ENCODE measurements at places on chromosomes 12 and 14.

DNA sequence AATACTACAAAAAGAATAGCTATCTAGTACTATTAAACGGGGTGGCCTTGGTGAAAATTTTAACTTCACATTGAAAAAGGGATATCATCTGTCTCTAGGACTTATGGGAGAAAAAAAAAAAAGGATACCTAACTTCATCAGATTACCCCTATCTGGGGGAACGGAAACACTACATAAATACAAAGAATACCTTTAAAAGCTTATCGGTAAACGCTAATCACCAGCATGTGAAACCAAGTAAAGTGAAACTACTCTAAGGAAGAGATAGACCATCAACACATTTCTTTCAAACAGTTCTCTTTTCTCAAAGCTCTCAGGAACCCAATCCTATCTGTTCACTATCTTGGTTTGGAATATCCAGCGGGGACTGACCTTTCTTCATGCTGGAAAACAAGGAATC lies 3.5 kb downstream of the KICS2 start:
- peak; percentile 18 for DNase-seq

DNA sequence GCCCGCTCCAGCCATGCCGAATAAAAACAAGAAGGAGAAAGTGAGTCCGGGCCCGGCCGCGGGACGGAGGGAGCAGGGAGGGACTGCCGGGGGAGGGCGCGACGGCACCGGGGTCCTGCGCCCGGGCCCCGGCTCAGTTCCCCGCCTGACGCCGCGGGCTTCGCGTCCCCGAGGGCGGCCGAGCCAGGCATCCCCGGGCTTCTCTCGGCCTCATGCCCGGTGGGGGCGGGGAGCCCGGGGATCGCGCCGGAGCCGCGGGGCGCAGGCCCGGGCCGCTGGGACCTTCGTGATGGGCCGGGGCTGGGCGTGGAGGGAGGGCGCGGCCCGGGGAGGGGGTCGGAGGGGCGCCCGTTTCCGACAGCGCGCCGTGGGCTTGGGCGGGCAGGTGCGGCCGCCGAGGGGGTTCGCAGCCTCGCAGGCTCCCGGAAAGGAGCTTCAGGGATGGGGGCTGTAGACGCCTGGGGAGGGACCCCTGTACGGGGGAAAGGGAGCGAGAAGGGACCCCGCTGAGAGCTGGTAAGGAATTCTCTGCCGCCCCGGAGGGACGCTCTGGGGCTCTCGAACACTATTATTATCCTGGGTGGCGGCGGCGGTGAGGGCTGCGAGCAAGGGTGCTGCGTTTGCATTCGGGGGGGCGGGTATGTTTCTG lies 496 bp downstream of the PPP2R5C start:
- DNase-seq: peak; percentile 60

DNA sequence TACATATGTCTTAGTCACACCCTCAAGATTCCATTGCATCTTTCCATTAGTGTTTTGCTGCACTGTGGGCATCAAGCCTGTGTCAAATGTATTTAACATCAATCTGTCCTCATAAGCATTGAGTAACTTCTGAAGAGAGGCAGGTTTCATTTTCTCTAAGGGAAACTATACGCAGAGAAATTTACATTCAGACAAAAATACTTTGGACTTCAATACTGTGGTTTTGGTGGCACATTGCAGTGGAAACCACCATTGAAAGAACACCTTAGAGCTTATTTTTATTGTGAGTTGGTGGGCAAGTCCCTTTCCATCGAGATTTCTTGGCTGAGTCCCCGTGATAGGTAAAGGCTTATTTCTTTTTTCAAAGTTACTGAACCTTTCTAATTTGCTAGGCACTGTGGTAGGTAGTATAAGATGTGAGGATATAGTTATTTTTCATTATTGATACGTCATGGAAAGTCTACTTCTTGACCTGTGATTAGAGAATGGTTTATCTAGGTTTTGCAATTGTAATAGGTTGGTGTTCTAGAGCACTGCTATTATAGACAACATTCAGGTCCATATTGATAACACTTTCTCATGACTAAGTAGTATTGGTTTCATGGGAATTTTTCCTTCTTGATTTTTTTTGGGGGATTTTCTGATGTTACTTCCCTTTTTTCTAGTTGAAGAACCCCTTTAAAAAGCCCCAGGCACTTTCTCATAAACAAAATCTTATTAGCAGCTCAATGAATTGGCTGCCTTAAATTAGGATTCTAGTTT lies 81.9 kb downstream of the CFAP54 start:
- DNase-seq: peak; percentile 55

DNA sequence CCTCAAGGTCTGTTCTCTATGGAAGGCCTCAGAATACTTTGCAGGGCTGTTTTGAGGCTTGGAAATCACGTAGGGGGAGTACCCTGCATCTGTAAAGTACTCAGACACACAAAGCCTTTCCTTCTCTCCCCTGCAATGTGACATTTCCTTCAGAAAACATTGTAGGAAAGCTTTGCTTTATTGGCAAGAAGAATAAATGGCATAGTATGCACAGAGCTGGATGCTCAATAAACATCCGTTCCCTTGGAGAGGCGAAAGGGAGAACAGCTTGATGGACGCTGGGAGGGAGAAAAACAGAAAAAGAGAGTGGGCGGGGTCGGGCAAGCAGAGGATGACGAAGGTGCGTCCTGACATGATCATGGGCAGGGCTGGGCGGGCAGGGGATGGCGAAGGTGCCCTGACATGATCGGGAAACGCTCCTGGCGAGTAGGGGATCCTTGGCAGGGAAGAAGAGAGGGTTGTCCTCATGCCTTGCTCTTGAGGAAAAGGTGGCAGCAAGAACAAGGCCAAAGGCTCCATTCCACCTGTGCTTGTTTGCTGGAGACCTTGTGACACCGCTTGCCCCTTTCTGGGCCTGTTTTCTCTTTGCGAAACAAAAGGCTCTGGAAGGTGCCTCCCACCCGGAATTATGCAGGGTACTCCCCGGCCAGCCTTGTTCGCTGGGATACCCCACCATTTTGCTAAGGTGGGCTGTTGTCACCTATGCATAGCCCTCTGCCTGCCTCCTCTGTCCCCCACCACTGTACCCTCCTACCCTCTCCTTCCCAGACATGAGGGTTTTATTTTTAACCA lies 21.1 kb downstream of the IRF2BPL start:
- no peak for DNase-seq

GRCh38 chr14:92564344-92565039 lies 50.9 kb downstream of the RIN3 start:
- no peak for DNase-seq
